ENCODE measurements at places on chromosomes 1 and 21. TPM values are rescaled to one million over a fixed set of nuclear protein-coding genes. Genes with fewer than 3 reads are reported as not detected.

DNA sequence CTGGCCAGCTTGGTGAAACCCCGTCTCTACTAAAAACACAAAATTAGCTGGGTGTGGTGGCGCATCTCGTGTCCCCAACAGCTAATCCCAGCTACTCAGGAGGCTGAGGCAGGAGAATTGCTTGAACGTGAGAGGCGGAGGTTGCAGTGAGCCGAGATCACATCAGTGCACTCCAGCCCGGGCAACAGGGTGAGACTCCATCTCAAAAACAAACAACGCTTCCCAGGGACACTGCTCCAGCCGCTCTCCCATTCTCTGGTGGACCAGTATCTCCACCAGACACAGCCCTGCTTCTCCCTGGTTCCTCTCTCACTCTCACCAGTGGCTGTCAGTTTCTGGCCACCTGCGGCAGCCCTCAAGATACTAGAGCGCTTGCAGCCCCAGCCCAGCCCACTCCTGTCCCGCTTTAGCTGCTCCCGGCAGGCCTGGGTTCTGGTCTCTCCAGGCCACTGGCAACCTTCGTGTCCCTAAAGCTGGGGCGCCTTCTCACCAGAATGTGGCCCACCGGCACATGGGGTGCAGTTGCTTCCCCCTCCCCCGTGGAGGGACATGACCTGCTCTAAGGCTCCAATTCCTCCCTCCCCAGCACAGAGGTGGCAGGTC, 20.9 kb upstream of the LRRC47 start:
- DNase-seq = no peak

GRCh38 chr21:46141767-46142581, 13.4 kb downstream of the FTCD start:
- no peak for DNase-seq

DNA sequence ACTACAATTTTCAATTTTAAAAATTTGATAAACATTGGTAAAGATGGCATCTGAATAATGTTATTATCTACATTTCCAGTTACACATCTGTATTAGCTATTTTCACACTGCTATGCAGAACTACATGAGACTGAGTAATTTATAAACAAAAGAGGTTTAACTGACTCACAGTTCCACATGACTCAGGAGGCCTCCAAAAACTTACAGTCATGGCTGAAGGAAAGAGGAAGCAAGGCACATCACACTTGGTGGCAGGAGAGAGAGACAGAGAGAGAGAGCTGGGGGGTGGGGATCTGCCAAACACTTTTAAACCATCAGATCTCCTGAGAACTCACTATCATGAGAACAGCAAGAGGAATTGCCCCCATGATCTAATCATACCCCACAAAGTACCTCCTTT, 850.0 kb downstream of the LTN1 start:
- DNase-seq = no peak

- peak; percentile 9 for DNase-seq
Measured at GRCh38 chr21:45012662-45013259, 61.6 kb upstream of the ADARB1 start.

DNA sequence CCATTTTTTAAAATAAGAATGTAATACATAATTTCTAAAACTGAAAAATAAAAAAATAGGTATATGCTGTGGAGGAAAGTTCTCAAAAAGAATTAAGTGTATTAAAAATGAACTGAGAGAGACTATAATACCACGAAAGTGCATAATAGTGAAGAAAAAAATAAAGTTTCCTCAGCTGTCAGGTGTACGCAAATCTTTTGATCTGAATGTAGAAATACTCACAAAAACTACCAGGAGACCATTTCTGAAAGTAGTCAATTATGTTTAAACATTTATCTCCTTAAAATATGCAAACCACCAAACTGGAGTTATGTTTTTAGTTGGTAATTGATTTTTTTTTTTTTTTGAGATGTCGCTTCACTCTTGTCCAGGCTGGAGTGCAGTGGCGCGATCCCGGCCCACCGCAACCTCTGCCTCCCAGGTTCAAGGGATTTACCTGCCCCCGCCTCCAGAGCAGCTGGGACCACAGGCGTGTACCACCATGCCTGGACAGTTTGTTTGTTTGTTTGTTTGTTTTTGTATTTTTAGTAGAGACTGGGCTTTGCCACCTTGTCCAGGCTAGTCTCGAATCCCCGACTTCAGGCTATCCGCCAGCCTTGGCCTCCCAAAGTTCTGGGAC, 1169.2 kb upstream of the B3GALT2 start:
- no peak for DNase-seq

- no peak for DNase-seq
Measured at GRCh38 chr21:45545236-45545570, 3.0 kb upstream of the SLC19A1 start.

DNA sequence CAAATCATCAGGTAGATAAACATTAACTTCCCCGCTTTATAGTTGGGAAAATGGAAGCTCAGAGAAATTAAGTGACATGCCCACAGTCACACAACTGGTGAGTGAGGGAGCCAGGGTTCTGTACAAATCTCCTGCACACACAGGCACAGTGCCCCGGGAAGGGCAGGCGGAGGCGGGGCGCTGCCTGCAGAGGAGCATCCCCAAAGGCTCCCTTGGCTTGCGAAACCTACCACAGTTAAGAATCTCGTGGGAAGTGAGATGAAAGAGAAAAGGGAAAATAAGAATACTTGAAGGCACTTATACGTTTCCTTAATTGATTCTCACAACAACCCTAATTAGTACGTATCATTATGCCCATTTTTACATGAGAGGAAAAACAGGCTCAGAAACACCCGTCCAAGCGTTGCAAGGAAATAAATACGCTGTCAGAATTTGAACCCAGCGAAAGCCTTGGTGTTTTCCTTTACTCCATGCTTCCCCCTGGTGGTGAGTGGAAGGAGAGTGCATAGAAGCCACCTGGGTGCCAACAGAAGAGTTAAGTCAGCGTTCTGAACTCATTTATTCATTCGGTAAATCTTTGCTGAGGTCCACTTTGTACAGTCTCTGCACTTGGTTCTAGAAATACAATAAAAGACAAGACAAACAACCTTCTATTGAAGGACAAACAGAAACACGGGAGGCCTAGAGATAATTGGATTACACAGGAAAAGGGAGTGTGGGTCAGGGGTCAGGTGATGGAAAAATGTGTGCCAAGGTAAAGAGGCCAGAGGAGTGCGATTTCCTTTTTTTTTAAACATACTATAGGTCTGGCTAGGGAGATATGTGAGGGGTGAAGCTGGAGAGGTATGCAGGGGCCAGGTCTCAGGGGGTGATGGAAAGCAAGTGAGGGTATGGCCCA, 28.4 kb downstream of the ACP6 start:
- peak; percentile 55 for DNase-seq

DNA sequence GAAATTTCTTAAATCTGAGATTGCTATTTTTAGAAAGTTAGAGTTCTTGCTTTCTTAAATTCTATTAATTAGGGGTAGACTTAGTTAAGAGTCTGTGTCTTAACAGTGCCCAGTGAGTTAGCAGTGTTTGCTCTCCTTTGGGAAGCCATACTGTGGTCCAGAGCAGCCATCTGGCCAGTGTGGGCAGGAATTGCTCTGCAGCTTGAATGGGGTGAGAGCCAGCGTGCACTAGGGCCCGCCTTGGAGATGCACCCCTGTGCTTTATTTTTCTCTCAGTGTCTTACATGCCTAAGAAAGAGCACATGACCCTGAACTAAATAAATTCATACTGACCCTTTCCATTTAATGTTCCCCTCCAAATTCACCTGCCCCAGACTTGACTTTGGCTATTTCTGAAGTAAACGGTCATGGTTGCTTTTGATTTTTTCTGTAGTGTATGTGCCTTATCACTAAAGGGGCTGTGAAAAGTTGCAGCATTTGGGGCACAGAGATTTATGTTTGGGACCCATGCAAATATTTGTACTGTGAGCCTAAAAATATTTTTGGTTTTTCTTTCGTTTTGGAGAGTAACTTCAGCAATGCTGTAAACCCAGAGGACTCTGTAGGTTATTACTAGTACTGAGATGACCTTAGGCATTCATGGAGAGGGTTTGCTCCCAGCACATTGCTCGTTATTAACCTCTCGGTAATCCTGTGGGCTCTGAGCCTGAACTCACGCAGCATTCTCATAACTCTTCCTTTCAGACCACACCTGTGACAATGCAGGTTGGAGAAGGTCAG, 21.3 kb upstream of the KCNQ4 start:
- DNase-seq = no peak

DNA sequence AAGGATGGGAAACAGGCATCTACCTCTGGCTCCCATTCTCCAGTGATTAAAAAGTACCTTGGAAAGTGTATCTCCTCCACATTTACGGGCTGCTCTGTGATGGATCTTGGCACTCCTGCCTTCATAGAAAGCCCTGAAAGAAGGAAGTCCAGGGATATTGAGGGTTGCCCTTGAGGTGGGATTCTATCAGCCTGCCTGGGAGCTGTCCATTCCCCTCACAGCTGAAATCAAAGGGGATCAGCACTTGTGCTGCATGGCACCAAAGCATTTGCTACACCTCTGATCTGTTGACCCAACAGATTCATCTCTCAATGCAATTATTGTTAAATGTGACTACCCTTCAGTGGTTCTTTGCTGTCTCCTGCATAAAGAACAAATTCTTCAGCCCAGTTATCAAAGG, 442.0 kb upstream of the RUNX1 start:
- DNase-seq = no peak

GRCh38 chr1:166086113-166086883, 80.5 kb downstream of the FAM78B start:
- no peak for DNase-seq

DNA sequence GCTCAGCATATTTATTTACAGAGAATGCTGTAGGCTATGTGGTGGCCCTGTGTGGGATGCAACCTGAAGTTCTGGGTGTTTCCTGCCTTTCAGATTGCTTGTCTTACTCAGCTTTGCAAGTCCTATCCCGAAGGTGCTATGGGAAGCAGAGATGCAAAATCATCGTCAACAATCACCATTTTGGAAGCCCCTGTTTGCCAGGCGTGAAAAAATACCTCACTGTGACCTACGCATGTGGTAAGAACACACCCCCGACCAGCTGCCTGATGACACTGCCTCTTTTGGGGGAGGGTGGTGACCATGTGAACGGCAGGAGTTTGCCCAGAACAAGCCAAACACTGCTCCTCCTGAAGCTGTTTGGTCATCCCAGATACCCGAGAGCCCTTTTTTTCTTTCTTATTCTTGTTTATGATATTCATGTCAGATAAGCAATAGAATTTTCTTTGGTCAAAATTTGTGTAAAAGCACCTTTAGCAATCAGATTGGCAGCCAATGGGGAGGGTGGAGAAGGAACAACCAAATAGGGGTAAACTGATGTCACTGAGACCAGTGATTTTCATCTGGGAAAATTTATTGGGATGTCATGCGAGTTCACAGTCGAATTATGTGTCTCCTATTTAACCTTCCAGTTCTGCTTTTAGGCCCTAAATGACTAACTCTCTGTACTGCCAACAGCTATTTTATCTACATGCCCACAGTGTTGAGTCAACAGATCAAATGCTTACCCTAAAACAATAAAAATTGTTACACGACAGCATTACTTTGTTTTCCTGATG, 82.6 kb downstream of the EVA1C start:
- DNase-seq = no peak

DNA sequence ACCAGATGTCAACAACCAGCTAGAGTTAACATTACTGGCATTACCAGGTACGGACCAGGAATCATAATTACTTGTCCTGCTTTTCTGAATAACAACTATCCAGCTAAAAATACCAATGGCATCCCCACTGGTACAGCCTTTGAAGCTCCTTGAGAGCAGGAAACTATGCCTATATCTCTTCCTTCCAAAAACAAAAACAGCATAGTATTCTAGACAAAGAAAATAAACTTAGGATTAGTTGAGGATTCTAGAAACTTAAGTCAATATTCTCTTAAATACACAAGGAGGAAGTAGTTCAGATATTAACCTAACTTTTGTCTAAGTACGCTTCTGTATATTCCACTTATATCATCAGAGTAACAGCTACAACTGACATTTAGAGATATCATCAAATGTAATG, 3.0 kb downstream of the FUBP1 start:
- DNase-seq = no peak

- no peak for DNase-seq
Measured at GRCh38 chr21:32537569-32537881, 47.8 kb downstream of the TCP10L start.

DNA sequence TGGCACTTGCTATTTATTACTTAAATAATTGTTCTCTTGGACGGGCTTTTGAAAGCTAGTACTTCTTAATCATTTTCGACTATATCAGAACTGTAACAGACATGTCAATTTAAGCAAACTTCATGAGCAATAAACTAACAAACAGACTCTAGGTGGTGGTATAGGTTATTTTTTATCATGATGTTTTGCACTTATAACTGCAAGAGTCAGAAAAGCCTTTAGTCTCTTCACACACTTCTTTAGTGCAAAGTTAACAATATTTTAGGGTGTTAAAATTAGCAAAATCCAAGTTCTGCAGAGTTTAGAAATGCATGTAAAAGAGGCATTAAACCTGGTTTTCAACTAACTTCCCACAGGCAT, 2.2 kb downstream of the NRIP1 start:
- DNase-seq = no peak

GRCh38 chr1:45687754-45688740, at the start of gene TMEM69:
Gene TMEM69 (plus strand): TSS chr1:45688181. CDS start chr1:45691069, 2,888 bp downstream.
- DNase-seq = peak; percentile 41

GRCh38 chr21:26782331-26782730, 62.9 kb downstream of the ADAMTS1 start:
- DNase-seq = peak; percentile 29

GRCh38 chr1:42942444-42942843, 16.2 kb downstream of the SLC2A1 start:
- DNase-seq = no peak

DNA sequence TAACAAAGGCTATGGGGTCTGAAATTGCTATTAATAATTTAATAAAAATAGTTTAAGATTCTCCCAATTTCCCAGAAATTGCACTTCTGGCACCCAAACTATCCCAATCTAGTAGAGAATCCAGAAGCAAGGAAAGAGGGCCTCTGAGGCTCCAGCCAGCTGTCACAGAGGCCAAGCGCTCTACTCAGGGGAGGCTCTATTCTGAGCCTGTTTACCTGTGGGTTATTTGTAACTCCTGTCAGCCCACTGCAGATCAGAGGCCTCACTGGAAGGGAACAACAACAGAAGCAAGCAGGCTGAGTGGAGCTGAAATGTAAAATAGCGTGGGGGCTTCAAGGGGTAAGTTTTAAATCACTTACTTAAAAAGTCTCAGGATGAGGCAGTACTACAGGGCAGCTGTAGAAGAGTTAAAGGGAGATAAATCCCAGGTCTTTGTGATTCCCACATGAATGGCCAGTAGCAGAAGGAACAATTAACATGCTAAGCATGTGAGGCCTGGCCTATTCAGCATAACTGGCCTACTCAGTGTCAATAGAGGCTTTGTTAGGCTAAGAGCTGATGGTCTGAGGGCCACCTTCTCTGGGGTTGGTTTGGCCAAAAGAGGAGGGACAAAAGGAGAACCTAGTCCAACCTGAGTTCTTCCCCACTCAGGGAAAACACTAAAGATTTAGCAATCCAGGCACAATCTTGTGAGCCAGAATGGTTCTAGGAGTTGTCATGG, 12.8 kb downstream of the ZNF687 start:
- no peak for DNase-seq

- DNase-seq = no peak
Measured at GRCh38 chr1:39727932-39728317, 10.8 kb upstream of the PPIE start.

- no peak for DNase-seq
Measured at GRCh38 chr1:32767641-32768040, 49.5 kb downstream of the YARS1 start.

- DNase-seq = peak; percentile 22
Measured at GRCh38 chr1:212595787-212596714, 12.5 kb upstream of the ATF3 start.

Gene CNR2
- not detected for total RNA-seq

Gene CHIT1
- total RNA-seq = not detected

Gene AADACL3
- total RNA-seq = not detected

Gene DNAH14
- total RNA-seq = 3.8 TPM

Gene SYT6
- not detected for total RNA-seq

Gene MIXL1
- total RNA-seq = not detected

Gene CCDC181
- 0.96 TPM for total RNA-seq

Gene CFHR3
- total RNA-seq = not detected

Gene PPM1J
- total RNA-seq = 7.1 TPM

Data from heart right ventricle (tissue), 16 donors.